GM03348 (cell line): ENCODE measurements at places on chromosomes 1 and 21.

- no peak for DNase-seq
Observed at GRCh38 chr1:110160538-110161100, 10.3 kb downstream of the SLC6A17 start.

DNA sequence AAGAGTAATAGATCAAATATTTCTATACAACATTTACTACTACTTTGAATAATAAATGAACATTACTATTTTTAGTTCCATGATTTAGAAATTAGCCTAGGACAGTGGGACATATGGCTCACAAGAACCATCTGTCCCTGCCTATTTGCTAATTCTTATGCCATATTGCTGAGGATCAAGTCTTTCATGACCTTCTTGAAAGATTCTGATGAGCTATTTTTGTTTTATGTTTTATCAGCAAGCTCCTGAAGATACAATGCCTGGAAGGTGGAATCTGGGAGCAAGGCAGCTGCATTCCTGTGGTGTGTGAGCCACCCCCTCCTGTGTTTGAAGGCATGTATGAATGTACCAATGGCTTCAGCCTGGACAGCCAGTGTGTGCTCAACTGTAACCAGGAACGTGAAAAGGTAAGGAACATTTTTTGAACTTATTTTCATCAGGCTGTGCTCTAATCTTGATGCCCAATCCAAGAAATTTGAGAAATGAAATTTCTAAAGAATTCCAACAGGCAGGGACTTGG, 326.7 kb downstream of the PAPPA2 start:
- DNase-seq: peak; percentile 70

DNA sequence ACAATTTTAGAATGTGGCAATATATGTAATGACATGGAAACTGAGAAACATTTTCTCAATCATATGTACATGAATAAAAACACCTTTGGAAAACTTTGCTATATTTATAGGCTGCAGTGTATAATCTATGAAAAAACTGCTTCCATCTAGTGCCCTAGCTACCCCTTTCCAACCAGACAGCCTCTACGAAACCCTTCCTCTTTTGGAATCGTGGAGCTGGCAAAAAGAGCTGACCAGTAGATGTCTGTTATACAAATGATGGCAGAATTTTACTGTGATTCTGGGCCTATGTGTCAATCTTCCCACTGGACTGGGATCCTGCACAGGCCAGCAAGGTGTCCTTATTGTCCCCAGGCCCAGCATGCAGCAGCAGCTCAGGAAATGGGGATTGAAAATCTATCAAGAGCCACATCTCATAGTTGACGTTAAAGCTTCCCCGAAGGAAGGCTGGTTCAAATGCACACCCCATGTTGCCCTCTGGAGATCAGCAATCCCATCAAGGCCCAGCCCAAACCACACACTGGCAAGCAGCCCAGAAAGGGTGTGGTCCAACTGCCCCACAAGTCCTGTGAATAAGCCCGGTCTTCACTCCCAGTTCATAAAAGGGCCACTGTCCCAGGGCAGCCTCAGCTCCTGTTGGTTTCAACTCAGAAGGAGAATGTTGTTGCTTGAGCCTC, 8.8 kb upstream of the FAM20B start:
- peak; percentile 89 for DNase-seq

DNA sequence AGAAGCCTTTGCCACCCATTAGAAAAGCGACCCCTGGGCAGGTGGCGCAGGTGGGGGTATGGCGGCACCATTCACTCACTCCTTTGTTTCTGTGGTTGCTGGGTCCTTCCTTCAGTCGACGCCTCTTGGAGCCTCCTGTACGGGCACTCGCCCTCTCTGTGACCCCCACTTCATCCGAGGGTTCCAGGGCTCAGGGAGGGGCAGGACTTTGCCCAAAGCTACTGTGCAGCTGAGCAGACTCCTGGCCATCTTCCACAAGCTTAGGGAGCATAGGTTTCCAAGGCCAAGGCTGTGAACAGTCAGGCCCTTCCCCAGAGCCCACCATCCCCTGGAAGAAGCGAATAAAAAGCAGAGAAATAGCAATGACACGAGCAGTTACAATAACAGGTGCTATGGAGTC, 190.7 kb upstream of the ARHGEF16 start:
- no peak for DNase-seq

- peak; percentile 55 for DNase-seq
Observed at GRCh38 chr1:147669469-147670318, 630 bp downstream of the ACP6 start.

- DNase-seq: peak; percentile 55
Observed at GRCh38 chr1:29736582-29737188, 500.4 kb downstream of the PTPRU start.

- no peak for DNase-seq
Observed at GRCh38 chr1:235945775-235946570, 79.3 kb upstream of the LYST start.

DNA sequence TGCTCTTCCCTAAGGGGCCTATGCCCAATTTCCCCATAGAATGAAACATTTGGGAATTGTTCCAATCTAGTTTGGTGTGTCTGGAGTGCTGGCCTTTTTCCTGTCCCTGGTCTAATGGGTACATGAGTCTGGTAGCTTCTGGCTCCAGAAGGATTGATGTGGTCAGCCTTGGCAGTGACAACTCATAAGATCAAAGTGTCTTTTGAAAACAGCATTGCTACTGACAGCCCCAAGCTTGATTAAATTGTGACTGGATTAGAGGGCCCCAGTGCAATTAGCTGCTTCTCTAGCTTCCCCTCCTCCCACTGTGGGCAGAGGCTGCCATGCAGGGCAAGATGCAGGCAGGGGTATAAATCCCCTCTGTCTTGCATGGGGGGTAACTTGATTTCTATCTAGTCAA, 130.9 kb downstream of the UCK2 start:
- no peak for DNase-seq

DNA sequence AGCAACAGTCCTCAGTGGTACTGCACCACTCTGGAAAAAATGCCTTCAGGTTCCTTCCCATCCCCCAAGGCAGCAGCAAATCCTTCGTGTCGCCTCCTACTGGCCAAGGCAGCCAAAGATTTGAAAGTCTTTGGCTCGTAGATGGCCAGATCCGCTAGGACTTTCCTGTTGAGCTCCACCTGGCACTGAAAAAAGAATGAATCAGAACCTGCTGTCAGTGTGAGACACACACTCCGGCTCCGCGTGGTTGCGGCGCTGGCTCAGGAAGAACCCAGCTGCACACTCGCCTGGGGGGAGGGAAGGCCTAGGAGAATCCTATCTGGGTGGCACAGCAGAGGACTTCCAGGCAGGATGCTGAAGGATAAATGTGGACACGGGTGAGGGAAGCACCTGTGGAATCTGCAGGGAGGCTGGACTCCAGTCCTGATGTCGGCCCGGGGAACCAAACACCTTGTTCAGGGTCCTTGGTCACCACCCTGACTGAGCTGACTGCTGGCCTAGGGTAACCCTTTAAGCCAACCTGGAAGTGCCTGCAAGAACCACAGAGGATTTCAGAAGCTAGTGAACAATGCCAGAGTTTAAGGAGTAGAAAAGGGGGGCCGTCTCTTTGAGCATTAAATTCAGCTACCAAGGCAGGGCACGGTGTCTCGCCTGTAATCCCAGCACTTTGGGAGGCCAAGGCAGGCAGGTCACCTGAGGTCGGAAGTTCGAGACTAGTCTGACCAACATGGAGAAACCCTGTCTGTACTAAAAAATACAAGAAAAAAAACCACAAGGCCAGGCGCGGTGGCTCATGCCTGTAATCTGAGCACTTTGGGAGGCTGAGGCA, 3.2 kb upstream of the CCNL2 start:
- peak; percentile 72 for DNase-seq

DNA sequence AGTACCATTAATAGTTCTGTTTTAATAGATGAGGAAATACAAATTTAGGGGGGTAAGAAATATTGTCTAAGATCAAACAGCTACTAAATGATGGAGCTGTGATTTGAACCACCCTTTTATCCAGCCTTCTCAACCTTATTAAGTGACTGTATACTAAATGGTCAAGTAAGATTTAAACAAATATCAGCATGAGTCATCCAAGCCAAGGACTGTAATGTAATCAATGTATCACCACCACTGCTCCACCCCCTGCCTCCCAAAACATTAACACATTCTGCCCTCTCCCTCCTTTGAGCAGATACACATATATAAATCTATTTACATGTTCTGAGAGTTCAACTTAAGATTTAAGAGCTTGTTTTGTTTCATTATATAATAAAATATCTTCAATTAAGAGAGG, 58.9 kb downstream of the LRRC40 start:
- no peak for DNase-seq

DNA sequence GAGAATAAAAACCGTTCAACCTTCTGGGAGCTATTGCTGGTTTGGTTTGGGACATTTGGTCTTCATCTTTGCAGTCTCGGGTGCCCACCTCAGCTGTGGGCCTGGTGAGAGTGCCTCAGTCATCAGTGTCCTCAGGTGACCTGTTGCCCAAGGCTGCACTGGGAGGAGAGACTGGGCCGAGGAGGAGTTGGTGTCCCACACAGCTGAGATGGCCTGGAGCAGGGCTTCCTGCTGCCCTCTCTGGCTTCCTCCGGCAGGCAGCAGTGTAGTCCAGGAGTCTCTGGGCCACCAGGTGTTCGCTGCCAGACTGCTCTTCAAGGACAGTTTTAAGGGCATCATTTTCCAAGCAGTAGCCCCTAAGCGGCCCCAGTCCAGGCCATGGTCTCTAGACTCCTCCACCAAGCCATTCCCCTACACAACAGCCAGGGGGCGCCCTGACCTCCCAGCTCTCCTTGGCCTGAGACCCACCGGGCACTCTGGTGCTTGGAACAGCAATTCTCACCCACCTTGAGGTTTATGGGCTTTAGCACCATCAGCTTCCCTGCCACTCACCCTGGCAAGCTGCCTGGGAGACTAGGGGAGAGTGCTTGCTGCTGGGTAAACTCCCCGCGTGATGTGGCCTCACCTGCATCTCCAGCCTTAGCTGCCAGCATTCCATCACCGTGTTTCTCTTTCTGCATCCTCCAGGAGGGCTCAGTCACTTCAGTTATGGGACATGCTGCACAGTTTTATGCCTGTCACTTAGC, 9.1 kb upstream of the SYTL1 start:
- peak; percentile 85 for DNase-seq

DNA sequence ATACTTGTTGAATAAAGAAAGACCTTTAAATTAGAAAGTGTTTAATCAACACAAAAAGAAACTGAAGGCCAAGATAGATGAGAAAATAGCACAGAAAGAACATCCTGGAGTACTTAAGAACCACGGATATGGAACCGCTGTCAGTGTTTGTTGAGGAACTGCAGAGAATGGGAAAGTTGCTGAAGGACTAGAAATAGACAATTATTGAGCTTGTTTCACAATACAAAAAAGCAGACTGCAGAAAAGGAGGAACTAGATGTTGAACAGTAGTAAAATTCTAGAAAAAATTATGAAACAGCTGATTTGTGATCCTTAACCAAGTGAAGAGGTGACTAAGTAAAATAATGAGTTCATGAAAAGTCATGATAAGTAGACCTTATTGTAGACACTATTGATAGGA, 29.7 kb downstream of the MYSM1 start:
- no peak for DNase-seq

DNA sequence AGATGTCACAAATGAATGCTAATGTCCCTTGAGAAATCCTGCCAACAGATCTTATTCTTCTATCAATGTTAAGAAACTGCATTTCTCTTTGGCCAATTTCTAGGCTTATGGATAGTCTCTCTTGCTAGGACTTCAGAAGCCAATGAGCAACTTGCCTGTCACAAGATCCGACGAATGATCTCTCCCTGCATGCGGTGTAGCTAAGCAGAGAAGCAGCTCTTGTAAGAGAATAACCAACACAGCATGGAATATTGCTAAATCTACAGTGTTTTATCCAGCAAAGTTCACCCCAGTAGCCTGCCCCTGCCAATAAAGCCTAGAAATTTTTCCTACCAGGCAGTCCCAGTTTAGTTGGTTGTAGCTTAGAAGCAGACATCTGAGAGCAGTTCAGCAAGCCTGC, 2.1 kb upstream of the SLC44A5 start:
- DNase-seq: no peak

GRCh38 chr1:85313888-85314696, 37.7 kb upstream of the BCL10 start:
- peak; percentile 82 for DNase-seq

DNA sequence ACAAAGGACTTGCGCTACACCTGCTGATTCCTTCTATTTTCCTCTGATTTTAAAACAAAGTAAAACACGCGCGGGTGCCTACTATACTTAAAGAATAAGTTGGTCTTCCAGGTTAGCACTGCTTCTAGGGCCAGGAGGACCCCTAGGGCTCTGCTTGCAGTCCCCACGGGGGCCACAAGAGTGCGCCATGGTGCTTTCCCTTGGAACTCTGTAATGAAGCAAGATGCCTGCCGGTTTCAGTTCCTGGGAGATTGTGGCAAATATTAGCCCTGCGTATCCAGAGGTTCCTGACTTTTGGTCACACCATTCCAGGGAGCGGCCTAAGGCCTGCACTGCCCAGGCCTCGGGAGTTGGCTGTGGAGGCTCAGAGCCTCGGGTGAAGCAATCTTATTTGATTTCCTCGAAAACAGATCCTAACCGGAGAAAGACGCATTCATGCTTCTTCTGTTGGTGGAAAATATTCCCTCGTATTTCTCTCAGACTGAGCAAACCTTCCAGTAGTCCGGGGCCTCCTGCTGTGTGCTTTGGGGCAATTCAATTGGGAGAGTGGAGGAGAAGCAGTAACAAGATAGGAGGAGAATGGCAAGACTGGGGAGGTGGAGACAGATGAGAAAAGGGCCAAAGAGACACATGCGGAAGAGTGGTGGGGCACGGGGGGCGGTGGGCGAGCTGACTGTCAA, 25.3 kb downstream of the ADAM30 start:
- DNase-seq: peak; percentile 90

DNA sequence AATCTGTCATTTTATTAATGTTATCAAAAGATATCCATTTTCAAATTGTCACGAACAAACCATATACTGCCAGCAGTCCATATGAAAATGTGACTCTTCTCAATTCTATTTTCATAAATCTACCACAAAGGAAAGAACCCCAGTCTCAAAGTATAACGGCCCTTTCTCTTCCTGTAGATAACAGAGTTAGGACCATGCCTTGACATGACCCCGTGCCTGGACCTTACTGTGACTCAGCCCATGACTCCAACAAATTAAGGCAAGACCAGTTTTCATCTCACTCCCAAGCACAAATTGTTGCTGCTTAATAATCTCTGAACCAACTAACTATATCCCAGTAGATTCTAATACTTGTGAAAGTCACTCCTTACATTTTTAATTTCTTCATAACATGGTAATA, 124.4 kb upstream of the NFIA start:
- DNase-seq: no peak

DNA sequence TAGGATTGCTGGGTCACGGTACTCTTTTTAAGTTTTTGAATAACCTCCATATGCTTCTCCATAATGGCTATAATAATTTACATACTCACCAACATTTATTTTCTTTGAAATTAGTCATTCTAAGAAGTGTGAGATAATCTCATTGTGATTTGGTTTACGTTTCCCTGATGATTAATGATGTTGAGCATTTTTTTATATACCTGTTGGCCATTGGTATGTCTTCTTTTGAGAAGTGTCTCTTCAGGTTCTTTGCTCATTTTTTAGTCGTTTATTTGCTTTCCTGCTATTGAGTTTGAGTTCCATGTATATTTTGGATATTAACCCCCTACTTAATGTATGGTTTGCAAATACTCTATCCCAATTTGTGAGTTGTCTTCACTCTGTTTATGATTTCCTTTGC, 9.3 kb downstream of the RNF187 start:
- DNase-seq: no peak

GRCh38 chr1:55192093-55192492, 23.1 kb downstream of the USP24 start:
- no peak for DNase-seq
